ENCODE measurements at places on chromosomes 2 and 18.

DNA sequence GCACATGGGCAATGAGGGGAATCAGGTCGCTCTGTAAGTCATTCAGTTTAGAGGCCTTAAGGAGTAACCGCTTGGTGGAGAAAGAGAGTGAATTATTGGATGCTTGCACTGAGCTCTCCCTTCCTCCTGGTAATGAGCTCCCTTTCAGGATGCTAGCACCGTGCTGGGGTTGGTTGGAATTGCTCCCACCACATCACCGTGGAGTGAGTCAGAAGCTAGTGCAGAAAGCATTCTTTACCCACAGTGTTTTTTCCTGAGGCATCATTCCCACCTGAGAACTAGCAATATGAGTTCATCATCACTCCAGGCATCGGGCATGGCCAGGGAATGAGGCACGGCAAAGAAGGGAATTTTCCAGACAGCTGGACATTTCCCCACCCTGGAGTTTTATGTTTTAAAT is 57.6 kb downstream of the ITGB6 start:
- no peak for DNase-seq

DNA sequence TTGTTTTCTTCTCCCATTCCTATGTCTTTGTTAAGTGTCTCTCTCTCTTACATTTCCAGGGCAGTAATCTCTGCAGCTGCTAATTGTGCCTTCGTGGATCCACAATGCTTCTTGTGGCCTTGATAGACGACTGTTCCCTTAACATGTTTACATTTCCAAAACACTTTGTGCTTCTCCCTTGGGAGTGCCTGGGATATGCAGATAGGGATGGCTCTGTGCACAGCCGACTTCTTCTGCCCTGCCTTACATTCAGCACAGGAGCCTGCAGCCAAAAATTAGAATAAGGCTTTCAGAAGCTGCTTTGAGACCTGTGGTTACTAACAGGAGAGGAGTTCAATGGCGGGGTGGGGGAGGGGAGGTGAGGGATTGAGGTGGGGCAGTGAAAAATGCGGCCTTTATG is 328.9 kb downstream of the TDRD15 start:
- no peak for DNase-seq

GRCh38 chr2:71720596-71721361 is 267.4 kb downstream of the DYSF start:
- no peak for DNase-seq

- DNase-seq, result no peak
Measured at GRCh38 chr2:211453311-211453887, 897.0 kb downstream of the CPS1 start.

DNA sequence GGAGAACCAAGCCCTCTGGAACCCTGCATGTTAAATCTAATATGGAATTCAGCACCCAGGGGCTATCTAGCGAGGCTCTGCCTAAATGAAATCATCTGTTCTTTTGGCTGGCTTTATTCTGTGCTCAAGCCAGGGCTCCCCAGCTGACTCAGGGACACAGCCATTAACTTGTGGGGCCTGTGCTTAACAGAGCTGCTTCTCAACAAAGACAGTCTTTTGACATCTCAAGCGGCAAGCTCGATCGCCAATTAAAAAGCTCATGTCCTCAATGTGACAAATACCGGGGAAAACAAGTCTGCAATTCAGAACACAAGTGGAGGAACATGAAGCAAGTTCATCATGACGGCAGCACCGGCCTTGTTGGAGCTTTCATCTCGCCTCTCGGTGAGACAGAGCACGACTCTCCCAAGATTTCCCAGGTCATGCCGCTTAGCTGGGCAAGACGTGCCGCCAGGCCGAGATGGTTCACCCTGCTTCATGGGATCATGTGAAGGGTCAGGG is 64.9 kb downstream of the KLHL29 start:
- no peak for DNase-seq

- DNase-seq, result no peak
Measured at GRCh38 chr18:12862874-12863482, 21.1 kb downstream of the PTPN2 start.

DNA sequence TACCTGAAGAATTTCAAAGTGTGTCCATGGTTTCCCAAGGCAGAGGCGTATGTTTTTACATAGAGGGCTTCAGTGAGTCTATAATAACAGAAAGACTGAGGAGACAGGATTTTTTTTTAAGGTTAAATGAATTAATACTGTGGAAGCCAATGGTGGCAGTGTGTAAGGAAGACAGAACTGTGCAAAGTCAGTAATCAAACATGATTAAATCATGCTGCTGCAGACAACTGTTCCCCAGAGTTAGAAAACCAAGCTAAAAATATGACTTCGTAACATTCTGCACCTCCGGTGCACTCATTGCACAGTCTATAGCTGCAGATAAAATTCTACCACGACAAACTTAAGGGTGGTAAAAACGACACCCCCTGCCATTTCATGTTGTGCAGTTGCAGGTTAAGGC is 309.6 kb upstream of the TRIB2 start:
- no peak for DNase-seq

DNA sequence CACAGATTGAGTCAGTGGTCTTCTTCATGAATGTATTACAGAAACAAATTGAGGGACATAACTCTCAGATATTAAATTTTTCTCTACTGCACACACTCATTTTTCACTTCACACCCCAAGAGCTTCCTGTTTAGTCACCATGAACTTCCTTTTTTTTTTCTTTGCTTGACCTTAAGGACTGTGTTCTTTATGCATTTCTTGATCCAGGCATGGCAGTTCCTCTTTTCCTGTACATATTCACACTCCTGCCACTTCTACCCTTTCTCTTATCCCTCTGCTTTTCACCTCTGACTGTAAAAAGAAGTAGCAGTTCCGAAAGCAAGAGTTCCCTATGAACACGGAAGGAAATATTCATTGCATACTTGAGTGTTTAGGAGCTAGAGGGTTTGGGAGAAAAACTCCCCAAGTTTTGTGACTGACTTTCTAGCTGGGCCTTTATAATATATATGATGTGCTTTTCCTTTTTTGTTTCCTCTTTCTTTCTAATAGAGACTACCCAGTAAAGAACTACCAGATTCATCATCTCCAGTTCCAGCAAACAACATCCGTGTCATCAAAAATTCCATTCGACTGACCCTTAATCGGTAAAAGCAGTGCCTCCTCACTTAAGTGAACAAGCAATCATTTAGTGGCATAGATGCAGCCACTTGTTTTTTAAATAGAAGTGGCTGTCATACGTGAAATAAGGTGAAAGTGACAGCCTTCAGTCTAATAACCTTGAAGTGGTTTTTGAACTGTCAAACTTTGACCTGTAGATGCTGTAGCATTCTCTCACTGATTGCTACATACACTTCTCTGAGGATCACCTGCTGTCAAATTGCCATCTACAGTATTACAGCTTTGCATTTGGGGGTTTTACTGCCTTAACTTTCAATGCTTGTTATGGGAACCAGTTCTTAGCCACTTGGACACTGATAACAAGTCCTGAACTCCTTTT is 40.8 kb downstream of the PAPOLG start:
- peak; percentile 88 for DNase-seq

GRCh38 chr2:158477202-158477601 is 20.4 kb downstream of the PKP4 start:
- DNase-seq, result no peak

DNA sequence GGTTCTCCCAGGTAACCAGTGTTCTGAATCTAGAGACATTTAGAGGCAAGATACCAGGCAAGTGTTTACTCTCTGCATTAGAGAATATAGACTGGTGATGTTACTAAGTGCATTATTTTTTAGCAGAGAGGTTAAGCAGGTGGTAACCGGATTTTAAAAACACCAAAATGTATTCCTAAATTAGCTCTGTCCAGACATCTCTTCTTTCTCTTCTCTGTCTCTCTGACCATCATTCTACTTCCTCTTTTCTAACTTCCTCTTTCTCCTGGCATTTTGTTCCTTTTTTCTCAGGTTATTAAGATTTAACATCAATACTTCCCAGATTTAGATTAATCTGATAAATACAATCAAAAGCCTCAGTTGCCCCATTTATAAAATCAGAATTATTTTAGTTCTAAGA is 31.7 kb upstream of the DYNC1I2 start:
- peak; percentile 84 for DNase-seq

DNA sequence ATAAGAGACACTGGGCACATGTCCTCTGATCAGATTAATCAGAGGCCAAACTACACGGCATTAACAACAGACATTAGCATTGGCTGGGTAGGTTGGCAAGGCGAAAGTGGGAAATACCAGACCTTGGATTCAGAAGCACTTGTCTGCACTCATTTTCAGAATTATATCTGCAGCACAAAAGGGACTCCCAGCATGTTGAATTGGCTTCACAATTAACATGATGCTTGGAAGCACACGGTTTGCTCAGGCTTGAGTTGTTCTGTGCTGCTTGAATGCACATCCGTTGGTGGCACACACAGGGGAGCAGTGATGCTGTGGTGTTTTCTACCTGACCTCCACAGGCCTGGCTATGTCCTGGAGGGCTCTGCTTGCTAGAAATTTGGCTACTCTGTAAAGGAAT is 83.9 kb downstream of the ACTR3 start:
- no peak for DNase-seq

DNA sequence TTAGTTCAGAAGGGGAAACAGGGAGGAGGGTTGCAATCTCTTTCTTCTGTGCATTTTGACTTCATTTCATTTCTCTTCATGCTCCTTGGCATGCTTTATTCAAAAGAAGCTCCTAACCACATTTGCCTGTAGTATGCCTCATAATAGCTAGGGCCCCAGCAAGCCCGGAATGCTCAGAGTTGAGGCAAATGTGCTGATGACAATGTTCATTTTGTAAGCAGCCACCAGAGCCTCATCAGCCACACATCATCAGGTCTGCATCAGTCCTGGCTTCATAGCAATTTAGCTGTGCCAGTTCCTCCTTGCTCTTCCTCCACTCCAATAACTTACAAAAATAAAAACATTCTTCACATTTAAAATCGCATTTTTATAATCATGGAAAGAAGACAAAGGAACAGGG is 65.4 kb upstream of the MMADHC start:
- DNase-seq, result no peak

DNA sequence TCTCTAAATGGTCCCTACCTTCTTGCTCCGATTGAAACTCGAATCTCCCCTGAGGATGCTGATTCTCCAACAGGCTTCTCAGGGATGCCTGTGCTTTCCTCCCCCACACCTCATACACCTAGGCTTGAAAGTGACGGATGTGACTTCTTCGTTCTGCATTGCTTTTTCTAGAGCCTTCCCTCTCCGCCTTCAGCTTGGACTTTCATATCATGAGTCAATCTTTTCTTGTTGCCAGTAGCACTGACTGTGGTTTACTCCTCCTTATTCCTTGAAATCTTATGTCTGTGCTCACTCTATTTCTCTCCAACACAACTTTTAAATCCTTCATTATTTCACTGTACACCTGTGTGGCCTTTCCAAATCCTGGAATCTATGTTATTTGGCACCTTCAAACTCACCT is 451.4 kb downstream of the TMX3 start:
- no peak for DNase-seq

DNA sequence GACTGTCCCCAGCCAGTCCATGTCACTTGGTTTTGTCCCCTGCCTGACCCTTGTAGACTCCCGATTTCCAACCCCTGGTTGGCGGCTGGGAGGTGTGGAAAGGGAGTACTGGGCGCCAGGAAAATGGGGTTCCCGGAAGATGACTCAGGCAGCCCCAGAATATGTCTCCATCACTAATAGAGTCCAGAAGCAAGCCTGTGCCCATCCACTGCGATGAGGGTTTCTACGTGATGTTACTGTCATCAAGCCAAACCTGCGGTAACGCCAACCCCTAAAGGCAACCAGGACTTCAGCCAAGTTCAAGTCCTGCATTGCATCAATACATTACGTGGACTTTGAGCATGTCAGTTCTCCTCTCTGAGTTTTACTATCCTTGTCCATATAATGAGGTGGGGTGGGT is 62.0 kb upstream of the TAF1B start:
- DNase-seq, result no peak

GRCh38 chr18:11110509-11110908 is 38.9 kb downstream of the PIEZO2 start:
- DNase-seq, result no peak

DNA sequence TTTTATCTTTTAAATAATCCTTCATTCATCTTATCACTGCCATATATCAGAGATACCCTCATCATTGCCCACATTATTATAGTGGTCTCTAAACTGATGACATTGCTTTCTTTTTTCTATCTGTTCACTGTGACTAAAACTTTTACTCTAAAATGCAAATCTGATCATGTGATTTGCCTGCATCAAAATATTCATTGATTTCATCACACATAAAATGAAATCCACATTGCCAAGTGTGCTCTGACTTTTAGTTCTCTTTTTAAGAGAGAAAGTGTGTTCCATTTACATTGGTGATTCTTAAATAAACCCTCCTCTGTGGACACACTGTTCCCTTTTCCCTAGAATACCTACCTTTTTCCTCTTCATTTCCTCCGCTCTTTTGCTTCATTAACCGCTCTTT is 7.5 kb downstream of the REL start:
- no peak for DNase-seq

DNA sequence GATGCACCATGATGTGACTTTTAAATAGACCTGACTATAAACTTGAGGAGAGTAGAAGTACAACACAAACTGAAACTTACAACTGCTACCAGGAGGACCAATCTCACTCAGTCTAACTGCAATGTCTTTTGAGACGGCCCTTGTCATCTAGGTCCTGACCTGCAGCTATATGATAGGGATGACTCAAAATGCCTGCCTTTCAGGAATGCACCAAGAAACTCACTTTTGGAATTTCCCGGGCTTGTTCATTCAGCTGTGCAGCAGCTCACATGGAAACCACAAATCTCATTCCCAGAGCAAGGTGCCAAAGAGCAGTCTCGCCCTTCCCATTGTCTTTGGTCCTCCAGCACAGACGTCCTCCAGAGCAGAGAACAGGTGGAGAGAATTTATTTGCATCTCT is 113.7 kb downstream of the SPOPL start:
- no peak for DNase-seq

DNA sequence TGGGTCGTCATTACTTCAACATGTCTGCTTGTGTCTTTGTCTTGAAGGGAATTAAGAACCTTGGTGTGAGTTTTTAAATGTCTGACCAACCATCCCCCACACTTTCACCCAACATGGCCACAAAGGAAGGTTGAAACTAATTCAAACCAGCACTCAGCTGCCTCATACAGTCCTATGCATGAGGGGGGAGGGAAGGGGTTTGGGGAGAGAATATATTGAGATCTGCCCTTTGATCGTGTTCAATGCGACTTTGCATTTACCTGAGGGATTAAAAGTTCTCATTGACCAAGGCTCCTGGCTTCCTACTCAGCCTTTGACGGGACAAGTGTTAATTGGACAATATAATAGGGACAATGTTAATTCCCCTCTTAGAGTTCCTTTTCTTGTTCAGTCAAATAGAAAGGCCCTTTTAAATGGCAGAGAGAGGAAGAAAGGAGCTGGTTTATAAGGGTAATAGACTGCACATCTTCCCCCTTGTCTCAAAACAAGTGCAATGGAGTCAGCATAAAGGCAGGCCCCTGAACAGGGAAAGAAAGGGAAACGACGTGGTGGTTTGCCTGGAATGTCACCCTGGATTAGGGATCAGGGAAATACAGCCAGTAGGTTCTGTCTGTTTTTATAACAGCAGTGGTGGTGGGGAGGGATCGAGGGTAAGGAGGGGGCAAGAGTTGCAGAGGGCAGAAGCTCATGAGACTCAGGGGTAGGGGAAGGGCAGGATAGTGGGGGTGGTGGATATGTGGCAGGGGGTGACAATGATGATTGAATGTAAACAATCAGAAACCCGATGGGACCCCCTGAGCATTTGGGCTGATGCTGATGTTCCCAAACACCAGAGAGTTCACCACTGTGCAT is 198.7 kb downstream of the MYCN start:
- DNase-seq, result no peak

- DNase-seq, result no peak
Measured at GRCh38 chr2:221170548-221170947, 401.6 kb downstream of the EPHA4 start.

GRCh38 chr2:149290662-149291061 is 39.7 kb upstream of the LYPD6 start:
- DNase-seq, result no peak

GRCh38 chr18:78113136-78113939 is 863.7 kb downstream of the GALR1 start:
- DNase-seq, result no peak
